ENCODE measurements at places on chromosomes 2 and 18. TPM values are rescaled to one million over a fixed set of nuclear protein-coding genes. Genes with fewer than 3 reads are reported as not detected.

DNA sequence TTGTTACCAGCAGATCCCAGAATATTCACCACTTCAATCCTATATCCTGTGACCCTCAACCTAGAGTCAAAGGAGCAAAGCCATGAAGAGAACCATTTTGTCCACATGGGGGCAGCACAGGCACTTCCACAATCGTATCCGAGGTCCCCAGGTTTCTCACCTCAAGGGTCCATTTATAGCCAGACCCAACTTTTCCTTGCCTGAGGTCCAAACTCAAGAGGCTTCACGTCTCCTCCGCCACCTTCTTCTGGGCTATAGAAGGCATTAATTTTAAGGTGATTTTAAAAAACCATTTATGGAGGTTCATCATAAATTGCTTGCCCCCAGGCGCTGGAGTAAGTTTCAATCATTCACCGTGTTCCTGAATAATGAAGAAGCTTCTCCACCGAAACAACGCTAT, 111.6 kb upstream of the NABP1 start:
- peak; percentile 54 for DNase-seq

DNA sequence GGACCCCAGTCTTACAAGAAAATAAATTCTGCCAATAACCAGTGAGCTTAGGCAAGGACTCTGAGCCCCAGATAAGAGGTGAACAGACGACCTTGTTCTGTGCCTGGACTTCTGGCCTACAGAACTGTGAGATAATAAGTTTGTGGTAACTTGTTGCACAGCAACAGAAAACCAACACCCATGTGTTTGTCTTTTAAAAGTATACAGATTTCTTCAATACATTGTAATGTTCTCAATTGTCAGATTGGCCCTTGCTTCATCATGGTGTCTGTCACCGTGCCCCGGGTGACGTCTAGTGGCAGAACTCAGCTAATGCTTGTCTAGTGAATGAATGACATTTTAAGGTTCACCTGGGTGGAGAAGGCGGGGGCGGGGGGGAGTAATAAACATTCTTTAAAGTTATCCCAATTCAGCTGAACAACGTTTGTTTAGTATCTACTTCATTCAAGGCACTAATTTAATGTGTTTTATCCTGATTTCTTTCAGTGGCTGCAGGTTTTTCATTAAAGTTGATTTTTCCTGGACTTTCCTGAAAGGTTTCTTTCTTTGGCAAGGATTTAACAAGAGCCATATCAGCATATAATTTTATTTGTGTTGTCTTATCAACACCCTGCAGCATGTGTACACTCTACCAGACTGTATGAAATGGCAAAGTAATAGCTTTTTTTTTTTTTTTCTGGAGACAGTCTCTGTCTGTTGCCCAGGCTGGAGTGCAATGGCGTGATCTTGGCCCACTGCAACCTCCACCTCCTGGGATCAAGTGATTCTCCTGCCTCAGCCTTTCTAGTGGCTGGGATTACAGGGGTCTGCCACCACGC, 123.8 kb upstream of the DLX2 start:
- no peak for DNase-seq

The RND3 gene
- polyA plus RNA-seq: 57.1 TPM

- no peak for DNase-seq
These were observed 136.8 kb downstream of the ESCO1 start for GRCh38 chr18:21463718-21464117.

DNA sequence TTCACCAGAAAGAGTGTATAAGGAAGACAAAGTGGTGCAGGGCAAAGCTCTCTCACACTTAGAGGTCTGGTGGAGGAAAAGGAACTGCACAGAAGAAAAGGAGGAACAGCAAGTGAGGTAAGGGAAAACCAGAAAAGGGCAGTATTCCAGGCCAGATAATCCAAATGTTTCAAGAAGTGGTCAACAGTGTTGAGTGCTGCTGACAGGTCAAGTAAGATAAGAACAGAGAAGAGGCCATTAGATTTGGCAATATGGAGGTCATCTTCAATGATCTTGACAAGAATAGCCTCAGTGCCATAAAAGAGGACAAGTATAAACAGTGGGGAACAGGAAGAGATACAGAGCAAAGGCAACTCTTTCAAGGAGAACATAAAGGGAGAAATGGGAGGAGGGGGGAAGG, 15.0 kb downstream of the ADD2 start:
- no peak for DNase-seq

GRCh38 chr2:54073796-54074195, 41.6 kb upstream of the ACYP2 start:
- DNase-seq: peak; percentile 18

The GAD1 gene
- polyA plus RNA-seq: 0.64 TPM

- DNase-seq: no peak
These were observed 167.2 kb downstream of the TCF4 start for GRCh38 chr18:55420665-55421307.

DNA sequence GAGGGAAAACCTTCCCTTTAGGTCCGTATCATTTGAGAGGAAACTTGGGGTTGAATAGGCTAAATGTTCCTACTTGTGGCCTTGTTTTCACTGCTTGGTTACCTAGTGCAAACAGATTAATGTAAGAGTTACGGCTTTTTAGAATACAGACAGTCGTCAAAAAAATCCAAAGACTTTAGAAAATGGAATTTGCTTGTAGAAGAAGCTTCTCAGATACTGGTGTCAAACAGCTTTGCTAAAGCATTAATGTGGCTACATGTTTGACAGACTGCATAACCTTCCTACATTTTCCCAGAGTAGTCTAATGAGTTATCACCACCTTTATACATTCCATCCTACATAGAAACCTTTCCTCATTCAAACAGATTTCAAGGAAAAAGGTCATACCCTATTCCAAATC, 114.6 kb downstream of the FMNL2 start:
- DNase-seq: no peak

The TET3 gene
- polyA plus RNA-seq: 3.4 TPM

GRCh38 chr2:19651466-19651865, 250.3 kb downstream of the TTC32 start:
- DNase-seq: no peak

The GREB1 gene
- 0.19 TPM for polyA plus RNA-seq

DNA sequence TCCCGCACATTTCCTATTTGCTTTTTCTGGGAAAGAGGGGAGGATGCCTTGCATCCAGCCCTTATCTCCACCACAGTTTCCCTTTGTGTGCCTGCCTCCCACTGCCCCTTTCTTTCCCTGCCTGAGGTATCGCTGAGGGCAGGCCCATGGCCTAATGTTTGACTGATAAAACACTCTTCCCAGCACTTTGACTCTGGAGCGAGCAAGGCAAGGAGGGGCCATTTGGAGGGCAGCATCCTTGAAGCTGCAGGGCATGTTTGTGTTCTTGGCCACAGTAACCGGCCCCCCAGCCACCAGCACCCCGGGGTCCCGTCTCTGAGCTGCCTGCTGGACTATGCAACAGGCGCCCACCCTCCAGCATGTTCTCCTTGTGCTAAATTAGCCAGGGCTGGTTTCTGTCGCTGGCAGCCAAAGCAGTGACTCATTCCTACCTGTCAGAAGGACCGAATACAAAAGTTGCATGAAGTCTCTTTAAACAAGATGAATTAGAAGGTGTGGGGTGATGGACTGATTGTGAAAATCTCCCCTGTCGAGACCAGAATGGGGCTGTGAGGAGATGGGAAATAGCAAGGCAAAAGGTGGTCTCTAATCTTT, 50.7 kb downstream of the BCL2L11 start:
- DNase-seq: no peak

DNA sequence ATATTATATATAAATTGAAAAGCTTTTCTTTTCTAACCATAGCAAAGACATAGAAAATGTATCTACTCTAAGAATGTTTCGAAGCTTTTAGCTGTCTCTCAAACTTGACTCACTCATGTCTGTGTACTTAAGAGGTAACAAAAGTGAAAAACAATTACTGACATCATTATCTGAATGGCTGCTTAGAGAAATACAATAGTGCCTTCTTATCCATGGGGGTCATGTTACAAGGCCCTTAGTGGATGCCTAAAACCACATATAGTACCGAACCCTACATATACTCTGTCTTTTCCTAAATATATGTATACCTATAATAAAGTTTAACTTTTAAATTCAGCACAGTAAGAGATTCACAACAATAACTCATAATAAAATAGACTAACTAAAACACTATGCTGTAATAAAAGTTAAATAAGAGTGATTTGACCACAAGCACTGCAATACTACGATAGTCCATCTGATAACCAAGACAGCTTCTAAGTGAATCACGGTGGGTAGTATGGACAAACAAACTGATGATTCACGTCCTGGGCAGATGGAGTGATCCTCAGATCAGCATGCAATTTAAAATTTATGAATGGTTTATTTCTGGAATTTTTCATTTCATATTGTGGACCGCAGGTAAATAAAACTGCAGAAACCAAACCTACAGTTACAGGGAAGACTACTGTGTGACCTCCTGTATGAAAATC, 246.2 kb downstream of the XIRP2 start:
- peak; percentile 54 for DNase-seq

- no peak for DNase-seq
These were observed 129.7 kb upstream of the KCNH7 start for GRCh38 chr2:162968306-162968705.

- no peak for DNase-seq
These were observed 84.4 kb downstream of the SESTD1 start for GRCh38 chr2:179180242-179180641.

DNA sequence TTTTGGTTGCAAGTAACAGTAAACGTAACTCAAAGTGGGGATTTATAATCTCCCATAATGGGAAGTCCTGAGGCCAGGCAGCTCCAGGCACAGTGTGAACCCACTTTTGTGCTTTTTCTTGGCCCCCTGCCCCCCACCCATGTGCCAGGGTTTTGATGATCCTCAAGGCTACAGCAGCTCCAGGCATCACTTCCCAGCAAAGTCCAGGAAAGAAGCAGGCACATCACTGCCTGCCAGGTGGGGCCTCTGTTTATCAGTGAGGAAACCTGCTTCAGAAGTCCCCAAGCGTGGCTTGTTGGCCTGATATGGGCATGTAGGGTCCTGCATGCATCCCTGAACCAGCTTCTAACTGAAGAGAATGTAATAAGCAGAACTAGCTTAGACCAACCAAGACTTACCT, 299.2 kb upstream of the SKOR2 start:
- DNase-seq: no peak

The TOGARAM2 gene
- polyA plus RNA-seq: not detected

DNA sequence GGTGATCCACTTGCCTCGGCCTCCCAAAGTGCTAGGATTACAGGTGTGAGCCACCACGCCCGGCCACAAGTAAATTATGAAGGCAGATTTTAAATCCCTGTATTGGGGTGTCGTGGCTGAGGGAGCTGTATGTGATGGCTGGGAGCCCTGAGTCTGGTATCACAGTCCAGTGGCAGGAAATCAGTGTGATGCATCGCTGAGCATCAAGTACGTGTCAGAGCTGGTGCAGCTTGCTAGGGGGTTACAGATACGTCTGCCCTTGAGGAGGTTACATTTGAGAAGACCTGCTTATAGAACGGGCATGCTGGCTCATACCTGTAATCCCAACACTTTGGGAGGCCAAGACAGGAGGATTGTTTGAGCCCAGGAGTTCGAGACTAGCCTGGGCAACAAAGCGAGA, 4.3 kb downstream of the ENOSF1 start:
- DNase-seq: no peak

The SPRED2 gene
- 3.6 TPM for polyA plus RNA-seq
